ENCODE measurements at places on chromosomes 13 and 19. TPM values are rescaled to one million over a fixed set of nuclear protein-coding genes. Genes with fewer than 3 reads are reported as not detected.

ZNF653 gene
- total RNA-seq, result 6.9 TPM

OSCAR gene
- total RNA-seq, result 1.2 TPM

TMEM91 gene
- total RNA-seq, result 4.2 TPM

PLIN4 gene
- total RNA-seq, result not detected

NDUFA7 gene
- 14.7 TPM for total RNA-seq

ZNF681 gene
- total RNA-seq, result 0.96 TPM

NRTN gene
- not detected for total RNA-seq

SLITRK5 gene
- total RNA-seq, result not detected

OR10H1 gene
- total RNA-seq, result not detected

PSG3 gene
- not detected for total RNA-seq
